Hypothalamus (tissue), 51 donors: ENCODE measurements at places on chromosomes 5 and 9.

GRCh38 chr9:112815868-112816267 lies 65.3 kb downstream of the SNX30 start:
- DNase-seq, result no peak

DNA sequence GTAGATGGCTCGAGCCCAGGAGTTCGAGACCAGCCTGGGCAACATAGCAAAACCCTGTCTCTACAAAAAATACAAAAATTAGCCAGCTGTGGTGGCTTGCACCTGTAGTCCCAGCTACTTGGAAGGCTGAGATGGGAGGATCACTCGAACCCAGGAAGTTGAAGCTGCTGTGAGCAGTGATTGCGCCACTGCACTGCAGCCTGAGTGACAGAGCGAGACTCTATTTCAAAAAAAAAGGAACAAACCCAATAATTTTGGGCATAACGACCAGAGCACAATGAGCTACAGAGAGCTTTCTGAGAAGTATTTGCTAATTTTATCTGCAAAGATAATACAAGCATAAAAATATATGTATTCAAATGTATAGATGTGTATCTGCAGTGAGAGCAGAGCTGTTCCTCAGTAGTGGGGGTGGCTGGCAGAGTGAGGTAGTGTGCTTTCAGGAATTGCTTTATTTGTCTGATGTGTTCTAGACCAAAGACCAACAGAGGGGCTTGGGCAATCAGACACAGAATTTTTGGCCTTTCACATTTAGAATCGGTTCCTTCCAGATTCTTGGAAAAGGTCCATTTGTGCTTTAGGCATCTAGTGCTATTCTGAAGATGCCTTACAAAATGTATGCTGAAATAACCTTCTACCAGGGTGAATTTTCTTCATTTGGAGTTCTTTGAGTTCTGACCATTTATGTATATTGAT lies 5.2 kb downstream of the DOCK8 start:
- DNase-seq, result no peak

- DNase-seq, result no peak
Observed at GRCh38 chr5:95327211-95327610, 42.3 kb upstream of the MCTP1 start.

- DNase-seq, result no peak
Observed at GRCh38 chr9:125258160-125258785, 3.4 kb upstream of the GAPVD1 start.

GRCh38 chr5:157059891-157060290 lies 975 bp upstream of the HAVCR1 start:
- DNase-seq, result no peak

DNA sequence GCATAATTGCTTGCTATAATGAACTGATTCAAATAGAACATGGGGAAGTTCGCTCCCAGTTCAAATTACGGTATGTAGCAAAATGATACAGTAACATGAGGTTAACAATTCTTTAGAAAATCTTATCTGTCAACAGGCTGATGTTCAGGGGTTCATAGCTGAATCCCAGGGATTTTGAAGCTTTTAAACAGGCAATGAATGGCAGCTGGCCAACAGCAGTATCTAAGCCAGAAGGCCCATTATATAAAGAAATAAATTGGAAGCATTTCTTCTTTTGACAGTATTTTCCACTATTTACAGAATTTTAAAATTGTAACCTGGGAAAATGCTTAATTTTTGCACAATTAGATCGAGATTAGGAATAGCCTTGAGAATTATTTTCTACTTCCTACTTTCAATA lies 126.8 kb downstream of the PDE8B start:
- DNase-seq, result no peak

GRCh38 chr5:104355350-104355749 lies 792.8 kb upstream of the NUDT12 start:
- DNase-seq, result no peak

GRCh38 chr9:35705372-35705771 lies 15.6 kb upstream of the TPM2 start:
- no peak for DNase-seq

- no peak for DNase-seq
Observed at GRCh38 chr5:92922231-92922967, 658.6 kb downstream of the NR2F1-AS1 start.
